Activated CD8-positive, alpha-beta memory T cell treated with anti-CD3 and anti-CD28 coated beads, Interleukin-2, amount 50 U/mL, for 48 hours (primary cell): ENCODE measurements at places on chromosomes 13 and 19.

DNA sequence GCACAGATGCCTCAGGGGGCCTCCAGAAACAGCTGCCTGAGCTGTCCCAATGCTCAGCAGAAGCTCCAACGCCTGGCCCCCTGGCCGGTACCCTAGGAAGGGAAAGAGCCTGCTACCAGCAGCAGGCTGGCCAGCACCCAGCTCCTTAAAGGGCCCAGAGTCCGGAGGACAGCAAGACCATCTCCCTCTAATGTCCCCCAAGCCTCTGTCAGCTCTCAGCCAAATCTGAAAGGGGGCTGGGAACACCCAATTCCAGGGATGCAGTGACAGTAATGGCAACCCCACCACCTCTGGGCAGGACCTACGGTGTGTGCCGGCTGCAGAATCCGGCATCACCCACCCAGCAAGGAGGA is 4.2 kb downstream of the PPP6R1 start:
- DNase-seq, result peak; percentile 59

DNA sequence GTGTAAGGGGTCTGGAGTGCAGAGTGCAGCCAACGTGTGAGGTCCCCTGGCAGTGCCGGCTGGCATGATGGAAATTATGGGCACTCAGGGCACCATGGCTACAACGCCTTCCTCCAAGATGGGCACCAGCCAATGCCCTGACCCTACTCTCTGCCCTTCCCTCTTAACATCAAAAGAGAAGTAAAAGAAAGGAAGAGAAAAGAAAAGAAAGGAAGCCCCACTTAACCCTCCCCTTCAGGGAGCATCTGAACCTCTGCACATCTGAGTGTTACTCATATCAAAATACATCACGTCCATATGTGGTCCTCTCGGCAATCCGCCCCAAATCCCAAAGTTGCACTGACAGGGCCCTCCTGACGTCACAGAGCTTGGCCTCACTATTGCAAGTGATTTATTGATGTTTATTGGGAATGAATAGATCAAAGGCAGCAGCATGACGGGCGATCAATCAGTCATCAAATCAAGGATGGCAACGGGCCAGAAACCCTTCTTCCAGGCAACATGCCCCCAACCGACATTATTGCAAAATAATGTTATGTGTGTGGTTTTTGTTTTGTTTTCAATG is 1.3 kb downstream of the TSHZ3 start:
- no peak for DNase-seq

DNA sequence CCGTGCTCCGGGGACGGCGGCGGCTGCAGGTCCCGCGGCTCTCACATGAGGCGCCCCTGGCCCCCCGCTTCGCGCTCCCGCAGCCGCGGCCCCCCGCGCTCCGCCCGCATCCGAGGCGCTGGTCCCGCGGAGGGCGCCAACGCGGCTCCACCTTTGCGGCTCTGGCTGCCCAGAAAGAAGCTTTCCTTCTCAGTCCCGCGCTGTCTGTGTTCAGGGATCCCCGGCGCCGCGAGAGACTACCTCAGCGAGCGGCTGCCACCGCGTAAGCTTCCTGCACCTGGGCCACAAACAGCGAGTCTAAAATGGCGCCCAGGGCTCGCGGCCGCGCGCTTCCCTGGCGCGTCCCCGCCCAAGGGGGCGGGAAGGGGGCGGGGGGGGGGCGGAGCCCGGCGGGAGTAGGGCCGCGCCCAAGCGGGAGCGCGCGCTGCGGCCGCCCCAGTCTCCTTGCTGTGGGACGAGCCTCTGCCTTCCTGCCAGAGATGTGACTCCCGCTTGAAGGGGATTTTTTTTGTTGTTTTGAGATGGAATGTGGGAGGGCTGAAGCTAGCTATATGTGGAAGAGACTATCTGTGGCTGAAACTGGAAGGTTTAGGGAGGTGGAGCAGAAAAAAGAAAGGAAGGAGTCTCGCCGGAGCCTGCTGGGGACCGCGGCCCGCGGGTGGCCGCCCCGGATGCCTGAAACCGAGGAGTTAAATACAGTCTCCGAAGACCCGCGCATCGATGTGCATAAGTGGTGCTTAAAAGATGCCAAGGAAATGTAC is at the start of gene FBXL3:
Gene FBXL3 (minus strand): TSS at position 299 of the 761 bp plus-strand sequence. CDS start 5,299 bp downstream, outside the sequence.
- DNase-seq, result peak; percentile 90

GRCh38 chr19:19655051-19655594 is 8.4 kb downstream of the ATP13A1 start:
- no peak for DNase-seq

DNA sequence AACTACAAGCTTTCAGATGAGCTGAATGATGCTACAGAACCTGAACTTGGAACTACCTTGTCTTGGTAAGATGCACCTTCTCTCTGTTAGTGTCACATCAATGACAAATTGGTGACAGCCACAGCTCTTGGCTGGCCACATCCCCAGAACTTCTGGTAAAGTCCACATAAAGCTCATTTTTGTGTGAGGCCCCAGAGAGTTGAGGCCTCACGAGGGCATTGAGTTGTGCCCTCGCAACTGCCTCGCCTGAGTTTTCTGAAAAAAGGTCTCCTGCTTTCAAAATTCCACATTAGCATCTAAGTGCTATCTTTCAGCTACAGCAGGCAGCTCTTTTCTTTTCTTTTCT is 42.6 kb downstream of the MRPL57 start:
- no peak for DNase-seq

DNA sequence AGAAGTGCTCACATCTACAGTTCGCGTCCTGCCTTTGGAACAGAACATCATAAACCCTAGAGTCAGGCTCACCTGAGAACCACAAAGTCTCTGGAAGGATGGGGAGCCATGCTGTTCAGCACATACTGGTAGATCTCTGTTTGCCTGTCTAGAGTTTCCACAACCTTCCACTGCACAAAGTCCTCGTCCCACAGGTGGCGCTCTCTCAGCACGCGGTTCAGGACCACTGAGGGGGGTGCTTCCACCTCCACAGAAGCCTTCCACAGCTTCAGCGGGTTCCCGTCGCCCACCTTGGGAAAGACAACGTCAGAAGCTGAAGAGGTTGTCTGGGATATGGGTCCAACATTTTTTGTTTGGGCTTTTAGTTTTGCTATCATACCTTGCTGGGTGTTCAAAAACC is 93.6 kb downstream of the KL start:
- no peak for DNase-seq

DNA sequence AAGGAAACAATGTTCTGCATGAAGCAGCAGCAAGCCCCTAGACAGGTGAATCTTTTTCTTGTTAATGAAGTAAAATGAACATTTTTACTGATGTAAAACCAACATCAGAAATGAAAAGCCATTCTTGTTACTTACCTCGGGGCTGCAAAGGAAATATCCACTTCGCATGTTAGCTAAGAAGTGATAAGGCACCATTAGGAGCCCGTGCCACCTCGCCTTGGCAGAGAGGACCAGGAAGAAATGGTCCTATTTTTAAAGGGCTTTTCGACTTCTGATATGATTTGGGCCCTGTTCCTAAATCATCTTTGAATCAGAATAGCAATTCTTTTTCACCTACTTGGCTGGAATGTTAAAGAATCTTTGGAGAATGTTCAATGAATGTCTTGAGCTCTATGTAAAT is 183.2 kb downstream of the OXGR1 start:
- DNase-seq, result no peak

GRCh38 chr19:41929536-41930071 is 1.4 kb upstream of the ERFL start:
- no peak for DNase-seq

DNA sequence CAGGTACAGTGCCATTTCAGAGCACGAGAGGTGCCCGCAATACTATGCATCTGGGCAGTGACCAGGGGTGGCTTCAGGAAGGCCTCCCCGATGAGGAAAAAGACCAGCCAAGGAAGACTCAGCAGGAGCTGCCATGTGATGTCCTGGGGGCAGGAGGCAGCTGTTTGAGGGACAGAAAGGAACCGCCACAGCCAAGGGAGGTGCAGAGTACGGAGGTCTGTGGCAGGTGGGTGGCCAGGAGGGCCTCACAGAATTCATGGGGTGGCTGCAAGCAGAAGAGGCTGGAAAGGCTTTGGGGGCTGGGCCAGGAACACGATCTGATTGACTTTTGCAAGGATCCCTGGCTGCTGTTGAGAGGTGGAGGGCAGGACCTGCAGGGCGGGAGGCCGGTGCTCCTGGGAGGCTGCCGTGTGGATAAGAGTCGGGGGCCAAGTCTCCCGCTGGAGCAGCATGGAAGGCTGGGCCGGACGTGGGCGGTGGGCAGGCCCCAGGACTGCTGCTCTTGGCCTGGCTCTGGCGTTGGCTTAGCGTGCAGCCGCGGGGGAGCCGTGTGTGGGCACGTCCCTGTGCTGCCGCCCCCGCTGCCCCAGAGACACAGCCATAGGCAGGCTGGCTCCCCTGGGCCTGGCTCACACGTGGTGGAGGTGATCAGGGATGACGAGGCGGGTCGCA is 29.1 kb downstream of the CEBPA start:
- DNase-seq, result no peak

DNA sequence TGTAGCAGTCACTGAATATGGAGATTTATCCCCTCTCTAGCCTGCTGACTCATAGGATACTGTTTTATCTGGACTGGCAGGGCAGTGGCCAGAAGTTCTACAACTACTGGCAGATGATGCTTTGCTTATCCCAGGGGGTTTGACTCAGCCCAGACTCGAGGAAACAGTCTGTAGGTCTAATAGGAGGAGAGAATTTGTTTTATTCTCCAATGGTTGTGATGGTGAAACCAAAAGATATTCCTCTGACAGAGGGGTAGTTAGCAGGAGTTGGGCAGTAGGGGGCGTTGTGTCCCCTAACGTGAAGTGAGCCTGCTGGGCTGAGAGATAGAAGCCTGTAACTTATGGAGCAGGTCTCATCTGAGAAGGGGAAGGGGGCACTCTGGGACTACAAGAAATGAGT is 74.9 kb downstream of the WTIP start:
- no peak for DNase-seq

- DNase-seq, result no peak
Measured at GRCh38 chr13:60043262-60043661, 120.5 kb downstream of the DIAPH3 start.

DNA sequence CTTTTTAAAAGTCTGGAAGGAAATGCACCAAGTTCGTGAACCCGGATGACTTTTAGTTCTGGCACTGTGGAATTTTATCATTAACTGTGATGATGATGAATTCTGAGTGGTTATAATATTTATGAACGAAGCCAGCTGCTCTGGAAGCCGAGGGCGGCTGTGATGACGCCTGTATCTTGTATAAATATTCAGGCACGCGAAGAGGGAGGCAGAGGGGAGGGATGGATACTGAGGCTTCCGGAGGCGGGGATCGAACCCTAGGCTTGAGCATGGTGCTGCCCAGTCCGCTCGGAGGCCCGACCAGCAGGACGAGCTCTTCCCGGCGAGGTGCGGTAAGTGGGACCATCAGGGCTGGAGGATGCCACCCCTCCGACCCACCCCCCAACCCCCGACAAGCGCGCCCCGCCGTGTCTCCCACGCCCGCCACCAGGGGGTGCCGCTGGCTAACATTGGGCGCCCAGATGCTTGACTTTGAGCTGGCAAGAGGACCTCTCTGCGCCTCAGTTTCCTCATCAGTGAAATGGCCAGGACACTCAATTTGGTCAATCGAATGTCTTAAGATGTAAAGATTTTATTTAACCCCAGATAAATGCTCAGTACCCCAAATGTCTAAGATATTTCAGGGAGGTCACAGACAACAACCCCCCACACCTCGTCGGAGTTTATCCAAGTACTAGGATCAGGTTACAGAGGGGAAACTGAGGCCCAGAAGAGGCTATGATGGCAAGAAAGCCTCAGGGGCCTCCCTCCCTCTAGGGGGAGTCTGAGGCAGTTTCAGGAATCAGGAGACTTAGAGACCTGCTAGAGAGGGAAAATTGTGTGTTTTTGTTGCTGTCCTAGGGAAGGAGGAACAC is 4.5 kb upstream of the RAB3A start:
- DNase-seq, result peak; percentile 85

- no peak for DNase-seq
Measured at GRCh38 chr19:3775831-3776230, 3.8 kb upstream of the RAX2 start.

DNA sequence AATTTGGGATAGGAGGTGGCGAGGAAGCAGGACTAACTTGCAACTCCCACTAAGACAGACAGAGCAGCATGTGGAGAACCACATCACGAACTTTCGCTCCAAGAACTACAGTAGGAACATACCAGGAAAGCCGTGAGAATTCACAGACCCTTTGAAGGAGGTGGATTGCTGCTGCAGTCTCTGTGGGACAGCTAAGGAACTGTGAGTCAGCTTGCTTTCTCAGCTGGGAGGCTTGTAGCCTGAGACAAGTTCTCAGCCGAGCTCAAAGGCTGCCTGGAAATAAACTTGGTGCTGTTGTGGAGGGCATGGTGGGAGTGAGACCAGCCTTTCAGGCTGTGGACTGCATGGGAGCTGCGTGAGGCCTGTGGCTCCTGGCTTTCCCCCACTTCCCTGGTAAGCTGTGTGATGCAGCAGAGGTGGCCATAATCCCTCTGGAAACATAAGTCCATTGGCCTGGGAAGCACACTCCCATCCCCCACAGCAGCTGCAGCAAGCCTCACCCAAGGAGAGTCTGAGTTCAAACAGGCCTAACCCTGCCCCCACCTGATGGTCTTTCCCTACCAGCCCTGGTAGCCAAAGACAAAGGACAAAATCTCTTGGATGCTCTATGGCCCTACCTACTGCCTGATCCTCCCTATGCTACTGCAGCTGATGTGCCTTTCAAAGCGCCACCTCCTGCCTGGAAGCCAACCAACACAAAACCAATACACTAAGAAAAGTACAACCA is 441.1 kb upstream of the HTR2A start:
- DNase-seq, result no peak

- peak; percentile 72 for DNase-seq
Measured at GRCh38 chr19:50909240-50910070, 1.7 kb downstream of the KLK4 start.

DNA sequence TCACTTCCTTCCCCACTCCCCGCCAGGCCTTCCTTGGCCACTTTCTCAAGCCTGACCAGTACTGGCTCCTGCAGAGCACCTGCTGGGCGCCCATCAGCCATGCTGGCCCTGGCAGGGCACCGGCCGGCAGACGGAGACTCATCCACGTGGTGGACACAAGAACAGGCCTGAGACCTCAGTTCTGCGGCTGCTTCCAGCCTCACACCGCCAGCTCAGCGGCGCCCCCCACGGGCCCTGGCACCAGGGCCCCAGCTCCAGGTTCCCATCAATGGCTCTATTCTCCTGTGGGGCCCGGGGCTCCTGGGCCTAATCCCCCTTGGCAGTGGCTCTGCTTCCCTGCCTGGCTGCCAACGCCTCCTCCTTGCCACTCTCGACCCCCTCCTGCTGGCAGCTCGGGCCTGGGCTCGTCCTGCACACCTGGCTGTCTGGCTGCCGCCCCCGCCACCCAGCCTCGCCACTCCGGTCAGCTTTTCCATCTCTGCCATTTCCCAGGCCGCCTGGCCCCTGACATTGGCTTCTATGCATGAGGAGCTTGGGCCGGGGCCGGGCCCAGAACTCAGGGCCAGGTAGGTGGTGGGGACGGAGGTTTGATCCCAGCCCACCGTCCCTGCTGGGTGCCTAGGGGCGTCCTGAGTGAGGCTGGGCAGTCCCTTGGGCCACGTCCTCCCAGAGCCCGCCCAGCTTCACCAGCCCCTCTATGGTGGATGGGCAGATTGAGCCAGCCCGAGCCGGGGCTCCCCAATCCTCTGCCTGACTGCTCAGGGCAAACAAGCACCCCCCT is 6.2 kb downstream of the NDUFA11 start:
- DNase-seq, result no peak

DNA sequence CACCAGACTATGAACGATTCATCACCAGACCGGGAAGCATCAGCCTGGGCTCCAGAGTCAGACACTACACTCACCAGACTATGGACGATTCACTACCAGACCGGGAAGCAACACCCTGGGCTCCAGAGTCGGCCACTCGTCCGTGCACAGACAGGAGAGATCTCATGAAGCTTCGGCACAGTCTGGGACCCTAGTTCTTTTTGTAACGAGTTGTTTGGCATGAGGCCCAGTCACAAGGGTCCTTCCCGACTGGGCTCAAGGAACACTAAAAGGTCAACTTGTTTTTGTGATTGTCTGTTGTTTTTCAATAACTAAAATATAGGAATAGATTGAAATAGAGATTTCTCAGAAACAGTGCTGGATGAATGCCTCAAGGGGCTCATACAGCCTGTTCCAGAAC is 1141.6 kb upstream of the MIR17HG start:
- no peak for DNase-seq
